ENCODE measurements at places on chromosomes 1 and 21.

DNA sequence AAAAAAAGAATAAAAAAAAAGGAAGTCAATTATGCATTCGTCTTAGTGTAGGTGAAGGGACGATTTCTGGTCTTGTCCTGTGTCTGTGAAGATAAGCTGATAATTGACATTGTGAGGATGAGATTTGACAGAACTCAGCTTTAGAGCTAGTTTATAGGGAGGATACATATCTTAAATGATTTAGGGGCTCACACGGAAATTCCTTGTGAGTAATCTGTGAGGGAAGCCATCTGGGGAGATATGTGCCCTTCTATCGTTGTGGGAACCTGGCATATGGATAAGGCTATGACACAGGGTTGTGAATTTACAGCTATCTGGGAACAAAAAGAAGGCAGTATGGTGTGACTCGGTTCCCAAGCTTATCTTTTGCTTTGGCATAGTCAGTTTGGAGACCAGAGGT, 71.1 kb downstream of the RABGAP1L start:
- peak; percentile 42 for DNase-seq

- DNase-seq = peak; percentile 76
These were observed 137.8 kb downstream of the GREM2 start for GRCh38 chr1:240474133-240474614.

- DNase-seq = no peak
These were observed 995 bp downstream of the COLGALT2 start for GRCh38 chr1:184036517-184036949.

DNA sequence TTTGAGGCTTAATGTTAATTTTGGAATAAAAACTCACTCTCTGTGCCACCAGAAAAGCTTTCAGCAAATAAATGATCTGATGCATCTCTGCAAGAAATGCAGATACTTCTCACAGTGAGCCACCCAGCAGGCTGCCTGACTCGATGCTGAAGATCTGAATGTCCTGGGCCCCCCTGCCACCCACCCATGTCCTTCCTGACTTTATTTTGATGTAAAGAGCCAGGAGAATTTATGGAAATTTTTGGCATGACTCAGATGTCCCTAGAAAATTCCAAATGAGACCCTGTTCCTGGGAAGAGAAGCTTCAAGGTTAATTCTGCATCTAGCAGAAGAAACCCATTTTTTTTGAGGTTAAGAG, 62.8 kb upstream of the COA6 start:
- no peak for DNase-seq

DNA sequence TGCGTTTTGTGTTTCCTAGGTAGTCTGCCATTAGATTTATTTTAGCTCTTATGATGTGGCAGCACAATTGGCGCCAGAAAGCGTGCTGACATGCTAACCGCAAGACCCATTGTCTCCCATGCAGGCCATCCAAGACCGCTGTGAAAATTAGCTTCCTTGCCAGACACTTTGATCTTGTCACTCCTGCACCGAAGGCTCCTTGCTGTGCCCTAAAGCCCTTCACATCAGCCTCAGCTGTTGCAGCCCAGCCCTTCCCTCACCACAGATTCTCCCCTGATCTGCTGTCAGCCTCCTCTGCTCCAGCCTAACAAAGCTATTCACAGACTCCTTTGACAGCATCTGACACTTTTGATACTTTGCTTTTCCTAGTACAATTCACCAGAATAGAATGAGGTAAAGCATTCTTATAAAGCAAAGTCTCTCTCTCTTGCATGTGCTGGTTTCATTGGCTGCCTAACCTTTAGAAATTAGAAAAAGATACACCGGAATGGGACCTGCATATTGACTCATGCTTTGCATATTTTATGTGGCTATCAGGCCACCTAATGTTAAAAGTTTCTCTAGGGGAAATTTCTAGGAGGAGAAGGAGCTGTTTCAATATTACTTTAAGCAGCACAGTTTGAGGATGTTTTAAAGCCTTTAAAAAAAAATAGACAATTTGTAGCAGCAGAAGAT, 280.3 kb upstream of the FMN2 start:
- DNase-seq = no peak

- DNase-seq = peak; percentile 72
These were observed 99.1 kb upstream of the ARTN start for GRCh38 chr1:43834280-43835081.

GRCh38 chr1:91707114-91707889, 178.6 kb downstream of the TGFBR3 start:
- no peak for DNase-seq
